ENCODE measurements at places on chromosomes 11 and 22.

DNA sequence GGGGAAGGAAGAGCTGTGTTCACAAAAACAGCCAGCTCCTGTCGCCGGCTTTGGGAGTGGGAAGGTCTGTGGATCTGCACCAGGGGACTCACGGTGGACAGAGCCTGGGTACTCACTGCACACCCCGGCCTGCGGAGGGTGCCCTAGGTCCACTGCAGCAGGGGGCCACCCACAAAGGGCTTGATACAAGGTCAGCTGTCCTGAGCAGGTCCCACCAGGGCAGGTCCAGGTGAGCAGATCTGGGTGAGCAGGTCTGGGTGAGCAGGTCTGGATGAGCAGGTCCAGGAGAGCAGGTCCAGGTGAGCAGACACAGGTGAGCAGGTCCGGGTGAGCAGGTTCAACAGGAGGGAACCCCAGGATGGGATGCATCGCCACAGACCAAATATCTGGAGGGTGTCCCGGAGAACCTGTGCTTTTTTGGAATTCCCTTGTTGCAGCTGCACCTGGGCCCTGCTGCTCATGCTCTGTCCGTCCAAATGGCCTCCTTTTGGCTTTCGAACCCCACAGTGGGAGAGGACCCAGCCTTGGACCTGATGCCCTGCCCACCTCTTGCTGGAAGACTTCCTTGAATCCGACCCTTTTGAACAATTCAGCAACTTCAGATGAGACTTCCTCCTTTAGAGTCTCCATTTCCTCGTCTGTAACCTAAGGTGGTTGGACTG lies 485.3 kb downstream of the TBC1D22A start:
- no peak for DNase-seq

- no peak for DNase-seq
Measured at GRCh38 chr22:21898354-21898896, 31.0 kb upstream of the MAPK1 start.

DNA sequence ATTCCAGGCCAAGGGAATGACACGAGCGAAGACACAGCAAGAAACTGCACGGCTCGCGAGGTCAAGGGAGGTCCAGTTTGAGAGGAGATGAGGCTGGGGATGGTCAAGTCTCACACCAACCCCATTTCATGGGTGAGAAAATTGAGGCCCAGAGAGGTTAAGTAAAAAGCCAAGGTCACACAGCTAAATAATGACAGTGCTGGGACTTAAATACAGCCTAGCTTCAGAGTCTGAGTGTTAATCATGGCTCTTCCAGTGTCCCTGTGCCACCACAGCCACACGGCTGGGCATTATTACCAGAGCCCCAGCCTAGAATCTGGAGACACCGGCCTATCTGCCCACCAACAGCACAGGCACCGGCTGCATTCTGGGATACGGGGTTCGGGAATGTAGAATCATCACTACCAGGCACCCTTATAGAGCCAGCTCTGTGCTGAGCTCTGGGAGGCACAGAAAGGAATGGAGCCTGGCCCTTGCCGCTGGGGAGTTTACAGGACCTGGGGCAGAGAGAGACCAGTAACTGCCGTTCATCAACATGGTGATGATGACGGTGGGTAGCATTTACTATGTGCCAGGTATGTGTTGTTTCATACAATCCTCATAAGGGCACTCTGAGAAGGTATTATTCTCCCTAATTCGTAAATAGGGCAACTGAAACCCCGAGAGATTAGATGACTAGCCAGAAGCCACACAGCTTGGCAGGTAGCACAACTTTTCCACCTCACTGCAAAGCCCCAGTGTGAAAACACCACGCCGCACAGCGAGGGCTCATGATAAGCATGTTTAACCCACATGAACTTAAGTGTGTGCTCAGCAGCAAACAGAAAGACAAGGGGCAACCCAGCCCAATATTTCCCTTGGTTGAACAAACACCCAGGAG lies 51.8 kb downstream of the CD6 start:
- no peak for DNase-seq

DNA sequence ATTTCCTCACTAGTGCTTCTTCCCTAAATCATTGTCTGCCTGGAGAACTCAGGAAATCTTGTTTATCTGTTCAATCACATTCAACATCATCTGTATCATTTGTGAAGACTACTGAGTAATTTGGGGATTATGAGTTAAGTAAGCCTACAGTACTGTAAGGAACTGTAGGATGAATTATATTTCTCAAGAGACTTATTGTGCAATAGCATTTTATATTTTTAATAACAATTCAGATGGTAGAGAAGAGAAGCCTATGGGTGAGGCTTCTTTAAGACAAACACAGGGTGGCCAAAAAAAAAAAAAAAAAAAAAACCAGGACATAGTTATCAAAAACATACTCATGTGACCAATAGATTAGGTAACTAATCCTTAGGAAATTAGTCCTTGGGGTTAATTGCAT lies 282.7 kb downstream of the FAM181B start:
- no peak for DNase-seq

- no peak for DNase-seq
Measured at GRCh38 chr22:42646569-42647525, 2.3 kb downstream of the CYB5R3 start.

- peak; percentile 47 for DNase-seq
Measured at GRCh38 chr11:62081378-62082291, 42.2 kb upstream of the INCENP start.

- no peak for DNase-seq
Measured at GRCh38 chr11:83971063-83971462, 684.9 kb upstream of the CCDC90B start.

- DNase-seq = no peak
Measured at GRCh38 chr11:34219941-34220370, 114.5 kb downstream of the NAT10 start.

- no peak for DNase-seq
Measured at GRCh38 chr11:43699870-43700269, 19.3 kb downstream of the HSD17B12 start.

GRCh38 chr11:84408946-84409411 lies 1122.8 kb upstream of the CCDC90B start:
- DNase-seq = no peak

DNA sequence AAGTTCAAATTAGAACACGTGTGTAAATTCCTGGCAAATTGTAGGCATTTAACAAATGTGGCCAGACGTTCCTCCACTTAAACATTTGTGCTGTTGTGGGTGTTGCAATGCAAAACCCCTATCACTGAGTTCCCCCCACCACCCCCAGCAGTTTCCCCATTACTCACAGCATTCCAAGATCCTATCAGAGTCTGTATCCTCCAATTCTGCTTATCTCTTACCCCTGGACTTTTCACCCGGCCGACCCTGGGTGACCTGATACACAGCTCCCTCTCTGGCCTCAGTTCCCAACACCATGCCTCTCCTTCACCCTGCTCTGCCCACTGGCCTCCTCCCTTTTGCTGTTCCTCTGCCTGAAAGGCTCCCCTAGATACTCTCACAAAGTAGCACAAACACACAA lies 31.4 kb upstream of the AQP11 start:
- no peak for DNase-seq

- DNase-seq = no peak
Measured at GRCh38 chr11:66311470-66311964, 5.3 kb downstream of the CD248 start.

- no peak for DNase-seq
Measured at GRCh38 chr11:40030867-40031266, 1428.6 kb downstream of the LRRC4C start.

- DNase-seq = no peak
Measured at GRCh38 chr11:16997624-16998023, 16.6 kb downstream of the PLEKHA7 start.

DNA sequence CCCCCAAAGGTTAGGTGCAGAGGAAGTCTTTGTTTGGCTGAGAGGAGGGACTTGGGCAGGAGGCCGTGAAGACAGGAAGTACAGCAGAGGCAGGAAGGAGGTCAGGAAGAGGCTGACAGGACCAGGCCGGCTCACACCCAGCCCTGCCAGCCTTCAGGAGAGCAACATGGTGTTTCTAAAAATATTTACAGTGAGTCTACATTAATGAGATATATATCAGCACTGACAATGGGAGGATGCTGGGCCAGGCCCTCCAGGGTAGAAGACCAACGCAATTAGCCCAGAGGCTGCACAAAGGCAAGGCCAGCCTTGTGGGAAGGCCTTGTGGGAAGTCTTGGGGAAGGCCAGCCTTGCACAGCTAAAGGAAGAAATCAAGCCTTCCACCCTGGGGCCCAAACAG lies 7.9 kb upstream of the APLNR start:
- DNase-seq = no peak

DNA sequence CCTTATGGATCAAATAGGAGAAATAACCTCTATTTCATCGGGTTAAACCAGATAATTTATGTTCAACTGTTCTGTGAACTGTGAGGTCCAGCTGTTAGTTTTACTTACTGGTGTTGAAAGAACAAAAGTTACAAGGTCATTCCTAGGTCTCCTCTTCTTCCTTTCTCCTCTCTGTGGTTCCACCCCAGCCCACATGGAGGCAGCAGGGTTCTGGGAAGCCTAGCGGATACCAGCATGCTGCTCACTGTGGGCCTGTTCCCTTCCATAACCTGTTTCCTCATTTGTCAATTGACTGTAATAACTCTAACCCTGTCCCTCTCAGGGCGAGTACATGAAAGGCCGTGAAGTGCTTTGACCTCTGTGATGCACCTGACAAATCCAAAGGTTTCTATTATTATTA lies 27.8 kb downstream of the RELT start:
- no peak for DNase-seq

DNA sequence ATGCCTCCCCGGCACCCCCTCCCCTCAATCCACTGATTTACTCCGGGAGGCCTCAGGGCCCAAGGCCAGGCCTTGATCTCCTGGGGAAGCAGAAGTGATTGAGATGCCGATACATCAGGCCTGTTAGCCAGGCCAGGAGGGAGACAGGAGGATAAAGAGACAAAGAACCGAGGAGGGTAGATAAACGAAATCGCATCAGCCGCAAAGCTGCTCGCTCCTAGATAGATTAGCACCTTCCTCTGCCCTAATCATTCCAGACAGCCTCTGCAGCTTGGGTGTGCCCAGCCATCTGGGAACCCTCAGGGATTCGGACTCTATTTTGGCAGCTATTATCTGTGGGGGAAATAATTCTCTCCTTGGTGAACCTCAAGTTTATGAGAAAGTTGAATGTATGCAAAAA lies 121.2 kb downstream of the ABTB2 start:
- DNase-seq = no peak

DNA sequence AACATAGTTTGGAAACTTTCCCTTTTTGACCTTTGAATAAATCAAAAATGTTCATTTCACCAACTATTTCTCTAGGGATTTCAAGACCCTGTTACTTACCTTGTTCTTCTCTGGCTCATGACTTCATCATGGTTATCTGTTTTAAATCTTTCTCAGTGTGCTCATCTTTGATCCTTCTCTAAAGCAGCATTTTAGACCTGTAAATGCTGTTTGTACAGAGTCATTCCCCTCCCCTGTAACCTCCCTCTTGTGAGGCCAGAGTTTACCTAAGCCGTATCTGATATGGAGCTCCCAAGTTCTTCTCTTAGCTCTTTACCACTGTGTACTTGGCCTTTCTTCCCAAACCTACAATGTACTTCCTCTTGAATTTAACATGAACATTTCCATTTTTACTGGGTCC lies 56.0 kb downstream of the ACER3 start:
- DNase-seq = no peak

GRCh38 chr11:72398058-72398758 lies 36.1 kb downstream of the CLPB start:
- DNase-seq = no peak

- no peak for DNase-seq
Measured at GRCh38 chr22:29307596-29308147, 1.2 kb downstream of the GAS2L1 start.

GRCh38 chr11:396948-397548 lies 3.0 kb downstream of the PKP3 start:
- no peak for DNase-seq

DNA sequence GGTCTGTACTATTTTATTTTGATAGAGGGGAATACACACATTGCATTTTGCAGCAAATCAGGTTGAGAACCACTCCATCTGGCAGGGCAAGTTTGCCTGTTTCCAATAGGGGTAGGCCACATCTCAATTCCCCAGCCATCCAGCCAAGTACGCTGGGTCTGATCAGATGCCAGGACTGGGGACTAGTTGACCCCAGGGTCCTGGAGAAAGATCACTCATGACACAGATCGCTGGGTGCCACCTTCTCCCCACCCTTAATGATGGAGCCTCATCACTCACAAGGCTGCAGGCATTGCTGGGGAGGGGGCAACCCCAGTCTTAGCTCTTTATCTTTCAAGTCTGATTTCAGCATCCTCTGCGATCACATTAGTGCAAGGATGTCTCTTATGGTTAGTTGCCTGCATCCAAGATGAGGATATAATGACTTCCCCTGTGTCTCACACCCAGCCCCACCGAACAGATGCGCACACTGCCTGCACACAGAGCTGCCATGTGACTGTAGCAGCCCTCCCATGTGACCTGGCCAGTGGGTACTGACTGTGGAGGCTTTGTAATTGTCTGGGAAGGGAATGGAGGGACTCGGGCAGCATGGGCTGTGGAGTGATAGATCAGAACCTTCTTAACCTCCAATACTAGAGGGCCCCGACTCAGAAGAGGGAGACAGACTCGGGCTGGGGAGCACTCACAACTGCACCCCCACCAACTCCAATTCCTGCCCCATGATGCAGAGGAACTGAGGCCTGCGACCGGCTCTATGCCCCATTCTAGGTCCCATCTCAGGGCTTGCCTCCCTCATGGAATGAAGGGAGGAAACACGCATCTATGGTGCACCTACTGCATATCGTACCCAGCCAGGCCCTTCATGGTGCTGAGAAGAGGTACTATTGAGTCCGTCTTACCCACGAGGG lies 155.8 kb downstream of the DSCAML1 start:
- DNase-seq = no peak

DNA sequence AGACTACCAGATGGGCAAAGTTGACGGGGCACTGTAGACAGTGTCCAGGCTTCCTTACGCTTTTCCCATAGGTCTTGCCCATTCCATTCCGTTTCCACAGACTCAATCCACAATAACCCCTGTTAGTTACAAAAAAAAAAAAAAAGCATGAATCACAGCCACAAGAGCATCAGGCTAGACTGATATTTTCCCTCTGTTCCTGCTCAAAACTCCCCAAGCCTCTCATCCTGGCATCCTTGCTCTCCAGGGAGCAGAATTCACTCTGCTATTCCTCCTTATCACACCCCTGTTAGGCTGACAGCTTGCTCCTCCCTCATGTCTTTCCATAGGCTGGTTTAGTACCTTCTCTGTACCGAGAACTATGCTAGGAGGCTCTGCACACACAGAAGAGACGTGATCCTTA lies 42.2 kb downstream of the TMEM123 start:
- DNase-seq = no peak

DNA sequence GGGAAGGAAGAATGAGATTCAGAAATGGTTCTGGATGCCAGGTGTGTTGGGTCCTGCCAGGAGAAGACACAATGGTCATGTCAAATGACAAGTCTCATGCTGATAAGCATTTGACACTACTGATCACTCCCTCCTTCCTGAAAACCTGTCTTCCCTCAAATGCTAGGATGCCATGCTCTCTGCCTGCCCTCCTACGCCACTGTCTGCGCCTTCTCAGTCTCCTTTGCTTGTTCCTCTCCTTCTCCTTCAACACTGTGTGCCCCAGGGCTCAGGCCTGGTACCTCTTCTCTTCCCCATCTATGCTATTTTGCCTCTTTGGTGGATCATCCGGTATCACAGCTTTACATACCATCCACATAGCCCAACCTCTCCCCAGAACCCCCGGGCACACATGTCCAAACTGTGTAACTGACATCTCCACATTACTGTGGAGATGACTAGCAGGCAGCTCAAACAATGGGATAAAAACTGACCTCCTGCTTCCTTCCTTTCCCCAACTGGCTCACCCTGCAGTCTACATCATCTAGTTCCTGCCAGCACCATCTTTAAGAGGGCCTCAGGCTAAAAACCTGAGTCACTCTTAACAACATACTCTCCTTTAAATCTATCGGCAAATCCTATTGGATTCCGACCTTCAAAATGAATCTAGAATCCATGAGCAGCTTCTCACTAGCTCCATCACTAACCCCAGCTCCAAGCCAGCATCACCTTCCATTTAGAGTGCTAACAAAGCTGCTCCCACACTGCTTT lies 8.2 kb downstream of the AP1B1 start:
- DNase-seq = no peak
